ENCODE measurements at places on chromosomes 7 and 10.

DNA sequence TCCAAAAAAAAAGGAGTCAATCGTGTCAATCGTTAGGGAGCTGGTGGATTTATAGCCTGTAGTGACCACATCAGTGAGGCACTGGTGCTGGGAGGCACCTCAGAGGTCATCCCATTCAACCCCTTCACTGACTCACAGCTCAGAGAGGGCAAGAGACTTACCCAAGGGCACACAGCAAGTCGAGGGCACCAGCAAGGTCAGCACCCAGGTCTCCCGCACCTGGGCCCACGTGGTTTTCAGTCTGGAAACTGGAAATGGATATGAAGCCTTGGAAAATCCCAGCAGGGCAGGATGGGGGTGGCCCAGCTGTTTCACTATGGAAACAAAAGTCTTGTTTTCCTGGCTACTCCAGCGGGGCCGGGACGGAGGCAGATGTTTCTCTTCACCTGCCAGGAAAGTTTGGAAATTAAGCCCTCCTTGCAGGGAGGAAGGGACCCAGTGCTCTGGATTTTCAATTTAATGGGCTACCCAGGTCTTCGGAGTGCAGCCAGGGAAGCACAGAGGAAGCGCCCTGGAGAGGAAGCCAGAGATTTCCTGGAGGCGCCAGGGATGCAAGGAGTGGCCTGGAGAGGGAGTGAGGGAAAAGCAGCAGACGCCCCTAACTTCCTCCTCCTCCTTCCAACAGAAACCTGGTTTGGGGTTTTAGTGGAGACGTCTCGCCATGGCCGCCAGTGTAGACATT is 157.2 kb upstream of the TNRC18 start:
- DNase-seq, result no peak

DNA sequence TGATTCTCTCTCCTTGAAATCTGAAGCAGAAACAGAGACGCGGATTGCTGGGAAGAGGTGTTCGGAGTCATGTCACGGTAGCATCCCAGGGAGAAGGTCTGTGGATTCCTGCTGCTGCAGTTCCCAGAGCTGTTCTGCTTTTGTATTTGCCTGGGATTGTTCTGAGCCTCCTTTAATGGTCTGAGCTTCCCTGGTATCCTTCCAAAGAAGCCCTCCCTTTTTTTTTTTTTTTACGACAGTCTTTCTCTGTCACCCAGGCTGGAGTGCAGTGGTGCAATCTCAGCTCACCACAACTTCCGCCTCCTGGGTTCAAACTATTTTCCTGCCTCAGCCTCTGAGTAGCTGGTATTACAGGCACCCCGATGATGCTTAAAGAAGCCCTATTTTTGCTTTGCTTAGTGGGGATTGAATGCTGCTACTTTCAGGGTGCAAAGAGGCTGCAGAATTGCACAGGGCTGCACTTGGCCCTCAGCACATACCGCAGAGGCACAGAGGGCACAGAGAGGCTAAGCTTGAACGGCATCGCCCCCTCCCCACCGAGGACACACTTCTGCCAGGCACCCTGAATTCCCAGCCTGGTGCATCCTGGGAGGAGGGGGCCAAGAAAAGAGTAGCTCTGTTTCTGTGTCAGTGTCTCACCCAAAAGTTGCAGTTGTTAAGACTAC is 208.6 kb upstream of the GALNT17 start:
- no peak for DNase-seq

DNA sequence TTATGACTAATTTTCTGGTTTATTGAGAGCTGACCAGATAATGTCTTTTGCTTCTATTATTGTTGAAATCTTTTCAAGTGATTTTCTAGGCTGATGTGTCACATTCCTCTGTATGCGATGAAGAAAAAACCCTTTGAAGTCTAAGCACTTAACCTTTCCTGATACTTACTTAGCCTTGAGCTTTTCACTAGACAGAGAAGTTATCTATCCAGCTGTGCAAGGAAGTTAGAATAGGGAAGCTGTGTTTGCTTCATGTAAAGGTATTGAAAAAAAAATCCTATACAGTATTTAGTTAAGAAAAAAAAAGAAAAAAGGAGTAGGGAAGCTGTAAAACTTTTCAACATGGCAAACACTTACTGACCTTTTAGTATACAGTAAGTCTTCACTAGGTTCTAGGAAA is 117.6 kb upstream of the DNAJB12 start:
- no peak for DNase-seq

- no peak for DNase-seq
Measured at GRCh38 chr7:47763063-47763974, 181.4 kb upstream of the TNS3 start.

All from NCI-H1105 (cell line).